Nucleus accumbens (tissue), 56 donors: ENCODE measurements at places on chromosomes 6 and 20.
A peak's percentile ranks its signal among the peaks of the same experiment; 100 is the strongest.

GRCh38 chr6:147381712-147382111 lies 126.8 kb upstream of the SAMD5 start:
- DNase-seq, result no peak

DNA sequence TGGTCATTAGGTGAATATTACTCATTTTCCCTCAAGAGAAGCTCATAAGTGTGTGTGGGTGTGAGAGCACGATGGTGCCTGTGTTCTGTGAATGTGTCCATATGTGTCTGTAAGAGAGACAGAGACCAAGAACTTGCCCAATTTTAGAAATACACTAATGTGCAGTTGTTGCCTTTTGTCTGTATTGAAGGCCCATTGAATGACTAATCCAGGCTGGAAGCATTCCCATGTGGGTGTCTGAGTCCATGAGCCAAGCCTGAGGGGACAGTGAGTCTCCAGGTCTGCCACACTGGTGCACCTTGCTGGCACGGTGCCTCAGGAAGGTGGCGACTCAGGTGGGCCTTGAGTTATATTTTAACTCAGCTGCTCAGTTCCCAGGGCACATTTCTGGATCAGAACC lies 25.5 kb upstream of the ASXL1 start:
- no peak for DNase-seq

GRCh38 chr6:129203190-129203900 lies 320.4 kb downstream of the LAMA2 start:
- DNase-seq, result no peak

- DNase-seq, result no peak
Measured at GRCh38 chr6:143179901-143180612, 119.4 kb downstream of the AIG1 start.

- DNase-seq, result no peak
Measured at GRCh38 chr20:20259533-20259932, 108.4 kb upstream of the INSM1 start.

DNA sequence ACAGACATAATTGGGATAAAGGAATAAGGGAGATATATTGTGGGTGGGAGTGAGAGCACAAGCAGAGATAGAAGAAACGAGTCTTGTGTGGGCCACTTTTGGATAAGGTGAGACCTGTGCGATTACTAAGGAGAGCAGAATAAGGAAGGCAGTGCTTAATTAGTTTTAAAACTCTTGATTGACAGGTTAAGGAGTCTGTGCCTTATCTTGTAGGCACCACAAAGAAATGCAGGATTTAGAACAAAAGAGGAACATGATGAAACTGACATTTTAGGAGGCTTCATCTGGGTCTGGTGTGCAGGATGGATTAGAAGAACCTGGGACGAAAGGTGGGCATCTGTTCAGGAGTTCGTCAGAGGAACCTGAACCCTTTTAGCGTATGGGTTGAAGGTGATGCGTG lies 70.2 kb upstream of the KIF25 start:
- no peak for DNase-seq

DNA sequence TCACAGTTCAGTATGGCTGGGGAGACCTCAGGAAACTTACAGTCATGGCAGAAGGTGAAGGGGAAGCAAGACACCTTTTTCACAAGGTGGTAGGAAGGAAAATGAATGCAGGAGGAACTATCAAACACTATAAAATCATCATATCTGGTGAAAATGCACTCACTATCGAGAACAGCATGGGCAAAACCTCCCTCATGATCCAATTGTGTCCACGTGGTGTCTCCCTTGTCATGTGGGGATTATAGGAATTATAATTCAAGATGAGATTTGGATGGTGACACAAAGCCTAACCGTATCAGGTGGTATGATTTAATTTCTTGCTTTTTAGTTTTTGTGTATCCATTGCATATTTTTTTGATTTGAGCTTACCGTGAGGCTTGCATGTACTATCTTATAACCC lies 133.2 kb upstream of the SYNCRIP start:
- no peak for DNase-seq

DNA sequence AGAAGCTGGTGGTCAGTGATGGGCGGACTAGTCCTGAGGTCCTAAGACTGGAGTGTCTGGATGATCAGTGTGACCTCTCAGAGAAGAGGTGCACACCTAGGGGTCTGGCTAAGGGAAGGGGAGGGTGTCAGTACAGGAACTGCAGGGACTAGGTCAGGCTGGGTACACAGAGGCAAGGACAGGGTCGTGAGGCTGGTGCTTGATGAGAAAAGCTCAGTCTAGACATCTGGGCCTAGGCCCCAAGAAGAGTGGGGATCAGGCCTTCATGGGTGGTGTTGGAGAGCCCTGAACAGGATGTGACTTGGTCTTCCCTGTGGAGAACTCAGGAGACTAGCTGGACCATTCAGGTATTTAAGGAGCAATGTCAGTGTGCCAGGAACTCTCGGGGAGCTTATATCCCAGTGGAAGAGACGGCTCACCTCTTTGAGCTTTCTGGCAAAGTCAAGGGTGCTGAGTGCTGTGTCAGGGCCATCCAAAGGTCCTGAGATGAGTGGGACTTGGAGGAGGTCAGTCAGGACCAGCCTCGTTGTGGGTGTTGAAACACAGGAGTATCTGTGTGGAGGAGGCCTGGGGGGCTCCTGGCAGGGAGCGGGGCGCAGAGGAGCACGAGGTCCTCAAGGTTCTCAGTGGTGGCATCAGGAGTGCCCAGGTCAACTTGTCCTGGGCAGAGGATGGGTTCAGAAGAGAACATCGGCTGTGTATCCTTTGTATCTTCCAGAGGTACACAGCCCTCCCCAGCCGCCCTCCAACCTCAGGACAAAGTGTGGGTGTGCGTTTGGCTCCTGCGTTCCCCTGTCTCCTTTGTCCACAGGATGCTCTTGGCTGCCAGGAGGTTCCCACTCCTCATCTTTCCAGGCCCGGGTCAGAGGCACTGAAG lies 13.3 kb upstream of the MYT1 start:
- no peak for DNase-seq

GRCh38 chr20:58598211-58599015 lies 52.7 kb upstream of the STX16 start:
- DNase-seq, result no peak

DNA sequence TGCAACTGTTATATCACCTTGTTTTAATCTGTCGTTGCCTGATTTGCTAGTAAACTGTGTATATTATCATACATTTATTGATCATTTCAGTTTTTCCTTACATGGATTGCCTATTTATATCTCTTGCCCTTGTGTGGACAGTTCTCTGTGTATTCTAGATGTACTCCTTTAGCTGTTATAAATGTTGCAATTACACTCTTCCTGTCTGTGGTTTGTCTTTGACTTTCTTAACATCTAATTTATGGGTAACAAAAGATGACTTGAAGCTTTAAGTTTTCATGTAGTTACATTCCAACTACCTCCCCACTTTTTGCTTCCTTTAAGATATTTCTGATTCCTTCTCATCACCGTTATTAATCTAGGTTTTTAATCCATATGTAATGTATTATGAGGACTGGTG lies 22.6 kb downstream of the PLCB1 start:
- DNase-seq, result no peak

DNA sequence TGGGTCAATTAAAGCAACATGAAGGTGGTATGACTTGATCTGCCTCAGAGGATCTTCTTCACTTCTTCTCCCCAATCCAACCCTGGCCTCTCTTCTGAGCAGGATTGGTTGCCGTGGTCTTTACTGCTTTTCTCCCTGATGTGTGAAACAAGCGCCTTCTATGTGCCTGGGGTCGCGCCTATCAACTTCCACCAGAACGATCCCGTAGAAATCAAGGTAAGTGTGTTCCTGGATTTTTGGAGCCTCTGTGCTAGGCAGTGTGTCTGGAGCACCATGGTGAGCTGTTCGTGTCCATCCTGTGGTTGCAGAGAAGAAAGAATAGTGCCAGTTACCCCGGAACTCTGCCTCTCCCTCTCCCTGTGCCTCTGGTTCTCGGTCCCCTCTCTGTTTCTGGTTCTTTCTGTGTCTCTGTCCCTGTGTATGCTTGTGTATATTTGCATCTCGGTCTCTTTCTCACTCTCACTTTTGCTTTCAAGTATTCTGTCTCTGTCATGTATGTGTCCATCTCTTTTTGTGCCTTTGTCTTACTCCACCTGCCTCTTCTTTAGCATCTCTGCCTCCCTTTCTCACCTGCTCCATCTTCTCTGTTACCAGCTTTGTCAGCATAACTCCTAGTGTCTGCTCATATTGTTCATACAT lies 23.5 kb downstream of the TM9SF4 start:
- no peak for DNase-seq

DNA sequence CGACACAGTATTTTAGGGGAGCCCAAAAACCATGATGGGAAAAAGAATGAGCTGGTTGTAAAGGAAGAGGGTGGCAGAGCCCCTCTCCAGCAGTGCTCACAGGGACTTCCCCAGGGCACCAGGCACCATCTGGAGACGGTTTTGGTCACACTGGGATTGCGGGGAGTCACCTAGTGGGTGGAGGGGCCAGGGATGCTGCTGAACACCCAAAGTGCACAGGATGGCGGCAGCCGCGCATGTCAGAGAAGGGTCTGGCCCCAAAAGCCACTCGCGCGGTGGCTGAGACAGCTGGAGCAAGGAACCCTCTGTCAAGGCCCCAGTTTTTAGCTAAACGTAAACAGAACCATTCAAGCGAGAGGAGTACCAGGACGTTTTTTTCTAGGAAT lies 10.8 kb downstream of the CTSZ start:
- no peak for DNase-seq

DNA sequence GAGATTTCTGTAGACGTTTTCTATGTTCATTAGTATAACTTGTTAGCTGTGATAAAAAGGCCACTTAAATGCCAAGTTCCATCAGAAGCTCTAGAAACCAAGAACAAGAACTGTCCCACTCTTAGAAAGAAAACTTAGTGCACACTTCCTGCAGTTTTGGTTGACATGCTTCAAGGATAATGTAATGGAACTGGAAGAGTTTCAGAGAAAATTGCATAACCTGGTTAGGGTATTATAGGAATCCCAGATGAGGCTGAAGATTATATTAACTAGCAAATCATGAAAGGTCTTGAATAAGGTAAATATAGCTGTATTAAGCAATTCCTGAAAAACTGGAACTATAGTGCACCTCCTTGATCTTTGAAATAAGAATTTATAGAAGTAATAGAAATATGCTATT lies 1.8 kb upstream of the PHACTR2 start:
- no peak for DNase-seq

DNA sequence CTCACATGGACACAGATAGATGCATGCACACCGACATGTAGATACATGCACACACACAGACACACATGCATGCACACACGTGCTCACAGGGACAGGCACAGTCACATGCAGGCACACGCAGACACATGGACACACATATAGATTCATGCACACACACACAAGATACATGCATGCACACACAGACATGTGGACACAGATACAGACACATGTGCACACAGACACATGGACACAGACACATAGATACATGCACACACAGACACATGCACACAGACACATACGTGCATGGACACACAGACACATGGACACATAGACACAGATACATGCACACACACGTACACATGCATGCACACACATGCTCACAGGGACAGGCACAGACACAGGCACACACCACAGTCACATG lies 19.8 kb downstream of the SYNDIG1 start:
- DNase-seq, result no peak

DNA sequence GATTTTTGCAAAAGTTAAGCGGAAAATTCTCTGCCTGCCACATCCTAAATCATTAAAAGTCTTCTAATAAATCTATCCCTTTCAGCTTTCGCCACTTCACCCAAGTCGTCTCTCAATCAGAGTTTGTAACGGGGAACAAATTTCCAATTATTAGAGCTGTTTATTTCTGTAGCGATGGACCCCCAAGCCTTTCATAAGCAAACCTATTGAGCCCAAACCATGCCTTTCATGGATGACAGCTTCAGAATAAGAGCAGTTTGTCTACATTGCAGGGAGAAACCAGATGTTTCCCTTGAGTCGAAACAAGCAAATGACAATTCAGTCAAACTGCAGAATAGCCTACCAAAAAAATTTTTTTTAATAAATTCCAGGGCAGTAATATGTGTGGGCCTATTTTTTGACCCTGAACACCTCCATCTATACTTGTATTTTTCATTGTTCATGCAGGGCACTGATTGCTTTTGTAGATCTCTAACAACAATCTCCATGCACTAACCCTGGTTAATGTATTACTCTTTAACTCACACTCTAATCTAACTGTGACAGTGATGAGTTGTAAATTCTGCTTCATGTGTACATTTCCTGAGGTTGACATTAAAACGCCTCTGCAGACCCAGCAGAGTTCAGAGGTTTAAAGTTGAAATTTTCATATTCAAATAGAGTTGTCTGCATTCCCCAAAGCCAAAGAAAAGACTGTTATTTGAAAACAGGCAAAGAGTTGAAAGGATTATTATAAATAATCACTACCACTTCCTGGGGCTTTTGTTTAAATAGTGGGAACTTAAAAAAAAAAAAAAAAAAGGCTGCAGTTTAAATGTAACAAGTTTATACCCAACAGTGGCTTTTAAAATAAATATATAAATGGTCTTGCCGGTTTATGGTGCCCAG lies 64.5 kb downstream of the ATP9A start:
- no peak for DNase-seq

DNA sequence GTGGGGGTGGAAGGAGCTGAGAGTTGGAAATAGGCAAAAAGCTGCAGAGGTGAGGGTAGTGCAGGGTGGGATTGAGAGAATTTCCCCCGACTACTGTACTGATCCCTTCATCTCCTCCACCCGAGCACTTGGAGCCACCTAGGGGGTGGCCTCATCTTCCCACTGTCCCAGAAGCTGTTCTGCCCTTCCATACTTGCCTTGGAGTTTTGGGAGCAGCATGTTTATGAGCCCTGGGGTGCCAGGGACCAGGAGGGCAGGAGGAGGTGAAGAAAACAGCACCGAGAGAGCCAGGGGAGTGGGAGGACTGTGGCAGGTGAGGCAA lies 34.0 kb upstream of the HLA-A start:
- no peak for DNase-seq

GRCh38 chr6:16964553-16965499 lies 137.0 kb upstream of the STMND1 start:
- peak; percentile 52 for DNase-seq

DNA sequence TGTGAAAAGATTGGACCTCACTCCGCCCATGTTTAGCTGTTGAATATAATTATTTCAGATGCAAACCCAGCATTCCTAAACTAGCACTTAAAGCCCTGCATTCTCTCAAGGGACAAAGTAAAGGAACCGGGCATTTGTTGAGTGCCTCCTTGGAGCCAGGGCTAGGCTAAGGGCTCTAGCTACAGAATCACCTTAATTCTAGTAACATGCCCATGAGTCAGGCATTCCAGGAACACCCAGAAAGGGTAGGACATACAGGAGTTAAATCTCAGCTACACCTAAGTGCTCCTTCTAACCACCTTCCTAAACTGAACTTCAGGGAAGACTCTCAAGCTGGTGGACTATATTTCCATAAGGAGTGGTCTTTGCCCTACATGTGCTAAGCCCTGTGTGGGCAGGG lies 89.4 kb downstream of the SLC24A3 start:
- no peak for DNase-seq
